ENCODE measurements at places on chromosomes 4 and X. TPM values are rescaled to one million over a fixed set of nuclear protein-coding genes. Genes with fewer than 3 reads are reported as not detected.
A peak's percentile ranks its signal among the peaks of the same experiment; 100 is the strongest.

GRCh38 chr4:158314756-158315487 is 104.6 kb downstream of the TMEM144 start:
- no peaks in the 10 kb centered on the region for H3K36me3 ChIP-seq
- H3K27me3 ChIP-seq = no peaks in the 10 kb centered on the region
- H3K4me3 ChIP-seq = no peak overlapping the region
- H3K4me1 ChIP-seq = no peaks in the 10 kb centered on the region
- DNase-seq = no peak
- peak overlapping the region; percentile 56 for H3K27ac ChIP-seq

The PAGE2B gene
- total RNA-seq = not detected

The HHIP gene
- under 0.01 TPM for total RNA-seq

DNA sequence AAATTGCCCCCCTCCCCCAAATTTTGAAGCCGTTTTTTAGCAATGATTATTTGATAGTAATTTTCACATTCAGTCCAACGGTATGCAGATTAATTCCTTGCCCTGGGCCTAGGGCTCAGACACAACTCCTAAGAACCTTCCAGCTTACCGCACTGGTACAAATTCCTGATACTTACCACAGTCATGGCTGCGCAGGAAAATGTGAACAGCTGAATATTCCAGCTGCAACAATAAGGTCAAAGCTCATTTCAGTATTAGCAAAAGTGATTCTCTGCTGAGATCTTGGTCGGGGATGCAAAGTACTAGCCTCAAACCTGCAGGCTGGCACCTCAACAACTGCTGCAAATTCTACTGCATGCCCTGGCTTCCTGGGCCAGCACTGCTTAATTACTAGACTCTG is 3.0 kb downstream of the ATP11C start:
- no peak for DNase-seq
- H3K36me3 ChIP-seq = no peaks in the 10 kb centered on the region
- H3K4me3 ChIP-seq = no peak overlapping the region
- H3K4me1 ChIP-seq = no peaks in the 10 kb centered on the region

The CCDC160 gene
- total RNA-seq = 3.6 TPM

DNA sequence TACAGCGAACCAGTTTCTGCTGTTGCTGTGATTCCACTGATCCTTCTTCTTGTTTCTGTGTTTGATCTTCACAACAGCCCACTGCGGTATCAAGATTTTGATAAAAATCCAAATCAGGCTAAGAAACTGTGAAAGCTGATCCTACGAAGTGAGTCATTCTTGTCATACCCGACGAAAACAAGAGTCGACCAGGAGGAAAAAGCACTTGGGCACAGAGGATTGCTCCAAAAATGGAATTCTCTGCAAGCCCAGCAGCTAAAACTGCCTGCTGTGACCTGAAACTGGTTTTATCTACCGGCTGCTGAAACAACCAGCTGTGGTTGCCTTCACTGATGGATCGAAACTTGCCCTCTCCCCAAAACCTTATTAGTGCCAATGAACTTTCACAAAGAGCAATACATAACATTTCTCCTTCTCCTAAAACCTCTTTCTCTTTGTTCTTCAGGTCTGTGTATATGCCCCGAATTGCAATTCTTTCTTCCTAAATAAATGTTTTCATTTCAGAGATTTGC is 607.0 kb upstream of the PRKX start:
- no peaks in the 10 kb centered on the region for H3K36me3 ChIP-seq
- DNase-seq = no peak
- H3K27me3 ChIP-seq = peaks cover 10% of the 10 kb centered on the region
- no peak overlapping the region for H3K4me3 ChIP-seq
- H3K27ac ChIP-seq = no peak overlapping the region

- H3K4me3 ChIP-seq = no peak overlapping the region
- DNase-seq = no peak
- peaks cover 34% of the 10 kb centered on the region for H3K27me3 ChIP-seq
- H3K36me3 ChIP-seq = no peaks in the 10 kb centered on the region
Observed at GRCh38 chrX:150507251-150507856, 61.1 kb upstream of the MTM1 start.

DNA sequence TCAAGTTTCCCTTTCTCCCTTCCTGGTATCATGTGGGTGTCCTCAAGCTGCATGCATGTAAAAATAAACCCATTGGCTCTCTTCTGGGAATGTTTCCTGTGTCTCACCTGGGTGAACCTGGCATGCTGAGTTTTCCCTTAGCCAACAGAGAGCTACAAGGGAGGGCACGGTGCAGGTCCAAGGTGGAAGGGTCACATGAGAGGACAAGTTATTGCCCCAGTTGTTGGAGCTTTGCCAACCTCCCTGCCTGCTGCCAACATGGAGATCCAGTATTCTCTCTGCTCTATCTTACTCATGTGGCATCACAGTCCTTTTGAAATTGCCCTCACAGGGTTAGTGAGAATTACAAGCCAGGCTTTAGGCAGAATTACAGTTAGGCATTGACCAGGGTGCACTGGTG is 196.1 kb upstream of the GYPA start:
- H3K36me3 ChIP-seq = no peaks in the 10 kb centered on the region
- H3K27ac ChIP-seq = no peak overlapping the region
- DNase-seq = no peak
- no peak overlapping the region for H3K4me3 ChIP-seq
- H3K4me1 ChIP-seq = no peaks in the 10 kb centered on the region
- no peaks in the 10 kb centered on the region for H3K27me3 ChIP-seq

GRCh38 chrX:115894087-115894486 is 276.5 kb upstream of the AGTR2 start:
- H3K4me1 ChIP-seq = no peaks in the 10 kb centered on the region
- H3K4me3 ChIP-seq = no peak overlapping the region
- H3K36me3 ChIP-seq = no peaks in the 10 kb centered on the region
- no peak for DNase-seq
- H3K27me3 ChIP-seq = no peaks in the 10 kb centered on the region

DNA sequence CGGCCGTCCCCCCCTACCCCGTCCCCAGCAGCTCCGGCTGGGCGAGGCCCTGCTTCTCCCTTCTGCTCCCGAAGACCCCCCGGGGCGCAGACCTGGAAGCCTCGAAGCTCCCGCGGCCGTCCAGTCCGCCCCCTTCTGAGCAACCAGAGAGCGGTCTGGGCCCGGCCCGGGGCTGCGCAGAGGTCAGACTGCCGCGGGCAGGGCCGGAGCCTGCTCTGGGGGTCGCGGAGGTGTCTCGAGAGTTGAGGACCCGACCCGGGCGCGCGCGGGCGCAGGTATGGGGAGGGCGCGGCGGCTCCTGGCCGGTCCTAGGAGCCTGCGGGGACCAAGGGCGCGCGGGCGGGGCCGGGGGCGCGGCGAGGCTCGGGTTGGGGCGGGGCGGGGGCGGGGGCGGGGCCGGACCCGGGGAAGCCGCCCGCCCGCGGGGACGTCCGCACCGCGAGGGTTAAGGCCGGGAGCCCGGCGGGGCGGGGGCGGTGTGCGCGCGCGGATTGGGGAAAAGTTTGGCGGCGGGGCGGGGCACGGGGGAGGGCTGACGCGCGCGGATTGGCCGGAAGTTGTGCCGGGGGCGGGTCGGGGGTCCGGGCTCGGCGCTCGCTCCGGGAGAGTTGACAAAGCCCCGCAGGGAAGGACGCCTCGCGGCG is at the start of gene FGFRL1:
Gene FGFRL1 (plus strand): TSS at position 605 of the 644 bp plus-strand sequence. CDS start 860 bp downstream, outside the sequence.
- peaks cover 1% of the 10 kb centered on the region for H3K27me3 ChIP-seq
- peak within 1 kb of the TSS; percentile 75 for H3K27ac ChIP-seq
- H3K4me3 ChIP-seq = peak within 1 kb of the TSS; percentile 81
- H3K36me3 ChIP-seq = no peaks in the 10 kb centered on the region
- peak; percentile 76 for DNase-seq
- H3K4me1 ChIP-seq = peaks cover 16% of the 10 kb centered on the region

- DNase-seq = no peak
- no peak overlapping the region for H3K27ac ChIP-seq
- no peak overlapping the region for H3K4me3 ChIP-seq
Observed at GRCh38 chrX:9438933-9439494, 25.8 kb upstream of the TBL1X start.

- no peak overlapping the region for H3K27ac ChIP-seq
- no peak for DNase-seq
- H3K4me1 ChIP-seq = no peaks in the 10 kb centered on the region
- no peaks in the 10 kb centered on the region for H3K36me3 ChIP-seq
- no peak overlapping the region for H3K4me3 ChIP-seq
Observed at GRCh38 chr4:102387552-102388150, 42.4 kb upstream of the SLC39A8 start.

DNA sequence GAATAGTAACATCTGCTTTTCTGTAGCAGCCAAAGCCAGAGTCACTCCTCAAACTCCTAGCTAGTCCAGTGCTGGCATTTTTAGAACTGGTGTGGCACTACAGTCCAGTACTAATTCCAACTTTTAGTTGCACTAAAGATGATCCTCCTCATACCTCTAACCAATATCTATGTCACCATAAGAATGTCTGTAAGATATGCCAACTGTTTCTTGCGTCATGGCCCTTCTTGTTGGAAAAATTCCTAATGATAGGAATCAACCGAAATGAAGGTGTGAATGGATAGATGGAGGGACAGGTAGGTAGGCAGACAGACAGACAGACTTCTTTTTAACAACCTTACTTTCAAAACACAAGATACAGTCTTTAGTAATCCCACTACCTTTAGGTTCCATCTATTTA is 74.6 kb upstream of the PRSS48 start:
- H3K4me1 ChIP-seq = no peaks in the 10 kb centered on the region
- peak overlapping the region; percentile 82 for H3K27ac ChIP-seq
- no peaks in the 10 kb centered on the region for H3K36me3 ChIP-seq

The EGF gene
- total RNA-seq = 15.5 TPM

GRCh38 chr4:6523251-6523650 is 50.8 kb upstream of the PPP2R2C start:
- H3K27ac ChIP-seq = no peak overlapping the region
- no peaks in the 10 kb centered on the region for H3K27me3 ChIP-seq
- no peaks in the 10 kb centered on the region for H3K4me1 ChIP-seq

DNA sequence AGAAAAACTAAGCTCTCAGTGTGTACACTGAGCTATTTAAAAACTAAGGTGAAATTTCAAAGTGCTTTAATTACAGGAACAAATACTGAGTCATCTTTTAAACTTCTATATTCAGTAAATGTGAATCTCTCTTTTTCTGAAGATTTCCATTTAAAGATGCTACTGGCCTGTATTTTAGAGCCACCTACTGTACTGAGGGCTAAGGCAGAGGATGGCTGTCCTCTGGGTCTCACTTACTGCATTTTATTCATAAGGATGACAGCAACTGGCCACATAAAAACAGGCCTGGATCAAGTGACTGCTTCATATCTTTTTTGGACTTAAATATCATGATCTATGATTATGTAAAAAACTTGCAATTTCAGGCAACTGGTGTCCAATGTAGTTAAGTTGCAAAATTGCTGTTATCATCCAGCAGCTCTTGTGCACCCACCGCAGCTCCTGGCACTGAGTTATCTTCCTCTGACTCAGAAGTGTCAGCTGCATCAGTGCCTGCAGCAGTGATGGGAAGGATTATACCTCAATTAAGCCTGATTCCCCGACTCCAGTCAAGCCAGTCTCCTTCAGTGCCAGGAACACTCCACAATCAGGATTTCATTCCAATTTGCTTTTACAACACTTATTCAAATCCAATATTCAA is 1073.7 kb downstream of the PDHA2 start:
- H3K36me3 ChIP-seq = no peaks in the 10 kb centered on the region
- no peak overlapping the region for H3K4me3 ChIP-seq
- H3K4me1 ChIP-seq = no peaks in the 10 kb centered on the region
- H3K27ac ChIP-seq = no peak overlapping the region

DNA sequence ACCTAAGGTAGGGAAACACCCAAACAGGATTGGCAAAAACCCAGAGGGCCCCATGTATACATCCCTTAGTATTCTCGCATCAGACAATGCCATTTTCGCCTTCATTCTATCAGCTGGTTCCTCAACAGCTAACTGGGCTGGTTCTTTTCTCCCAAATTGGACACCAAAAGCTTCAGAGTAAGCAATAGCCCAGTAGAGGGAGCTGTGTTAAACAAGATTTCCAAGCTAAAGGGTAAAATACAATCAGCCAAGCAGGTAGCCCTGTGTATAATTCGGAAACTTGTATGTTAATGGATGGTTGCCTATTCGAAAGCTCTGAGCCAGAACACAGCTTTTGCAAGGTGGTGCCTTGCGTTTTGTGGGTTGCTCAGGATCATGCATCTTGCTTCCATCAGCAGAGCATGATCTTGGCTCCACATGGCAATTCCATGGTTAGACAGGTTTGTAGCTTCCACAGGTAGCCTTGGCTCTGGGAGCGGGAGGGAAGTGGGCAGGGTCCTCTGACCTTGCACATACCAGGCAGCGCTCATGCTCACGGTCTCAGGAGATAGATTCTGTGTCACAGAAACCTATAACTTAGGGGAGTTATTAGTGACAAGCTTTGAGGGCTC is 115.2 kb upstream of the LNX1 start:
- DNase-seq = no peak
- H3K27ac ChIP-seq = no peak overlapping the region
- H3K4me3 ChIP-seq = no peak overlapping the region
- no peaks in the 10 kb centered on the region for H3K4me1 ChIP-seq

The CLCN4 gene
- 4.7 TPM for total RNA-seq

- no peak overlapping the region for H3K27ac ChIP-seq
- H3K4me3 ChIP-seq = no peak overlapping the region
- no peaks in the 10 kb centered on the region for H3K36me3 ChIP-seq
- H3K4me1 ChIP-seq = no peaks in the 10 kb centered on the region
Observed at GRCh38 chrX:126770179-126770578, 49.4 kb upstream of the PRR32 start.

DNA sequence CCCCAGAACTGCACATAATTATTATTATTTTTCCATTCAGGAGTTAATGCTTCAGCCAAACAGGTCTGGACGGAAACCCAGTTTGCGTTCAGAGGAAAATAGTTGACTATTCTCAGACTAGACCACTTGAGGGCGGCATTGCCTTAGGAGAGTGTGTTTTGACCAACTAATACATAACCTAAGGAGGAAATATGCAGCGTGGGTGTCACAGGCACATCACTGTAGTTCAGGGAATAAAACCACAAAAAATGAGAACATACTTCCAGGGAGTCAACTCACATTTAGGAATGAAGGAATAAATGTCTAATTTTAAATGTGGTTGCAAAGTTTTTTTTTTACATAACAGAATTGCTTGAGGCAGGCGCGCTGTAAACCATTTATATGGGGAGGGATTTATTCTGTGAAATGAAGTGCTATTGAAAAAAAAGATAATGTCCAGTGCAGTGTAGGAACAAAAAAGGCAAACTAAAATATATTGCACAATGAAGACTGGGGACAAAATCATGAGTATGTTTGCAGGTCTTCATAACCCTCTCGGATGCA is 93.3 kb downstream of the SYNPO2 start:
- H3K36me3 ChIP-seq = no peaks in the 10 kb centered on the region
- no peak for DNase-seq
- no peak overlapping the region for H3K4me3 ChIP-seq
- peak overlapping the region; percentile 48 for H3K27ac ChIP-seq
- H3K4me1 ChIP-seq = no peaks in the 10 kb centered on the region

- no peak overlapping the region for H3K4me3 ChIP-seq
- no peaks in the 10 kb centered on the region for H3K36me3 ChIP-seq
- H3K27ac ChIP-seq = no peak overlapping the region
- DNase-seq = no peak
- H3K27me3 ChIP-seq = no peaks in the 10 kb centered on the region
Observed at GRCh38 chr4:151804086-151804630, 43.4 kb upstream of the GATB start.
